Left kidney (tissue), 8 donors: ENCODE measurements at places on chromosomes 3 and 15. TPM values are rescaled to one million over a fixed set of nuclear protein-coding genes. Genes with fewer than 3 reads are reported as not detected.

DNA sequence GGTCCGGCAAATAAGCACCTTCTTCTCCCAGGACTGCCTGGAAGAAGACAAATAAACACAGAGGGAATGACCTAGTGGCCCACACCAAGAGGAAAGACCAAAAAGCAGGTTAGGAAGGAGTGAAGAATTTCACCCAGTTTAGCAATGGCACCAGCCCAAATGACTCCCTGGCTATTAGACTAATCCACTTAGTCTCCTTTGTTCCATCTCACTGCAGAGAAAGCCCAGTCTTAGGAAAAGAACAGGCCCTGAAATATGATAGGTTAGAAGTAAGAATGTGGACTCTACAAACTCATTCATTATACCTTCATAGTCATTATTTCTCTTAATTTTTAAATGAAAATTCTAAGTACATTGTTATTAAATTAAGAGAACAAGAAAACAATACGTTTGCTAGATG, 23.2 kb downstream of the SERPINI2 start:
- no peak for DNase-seq

DNA sequence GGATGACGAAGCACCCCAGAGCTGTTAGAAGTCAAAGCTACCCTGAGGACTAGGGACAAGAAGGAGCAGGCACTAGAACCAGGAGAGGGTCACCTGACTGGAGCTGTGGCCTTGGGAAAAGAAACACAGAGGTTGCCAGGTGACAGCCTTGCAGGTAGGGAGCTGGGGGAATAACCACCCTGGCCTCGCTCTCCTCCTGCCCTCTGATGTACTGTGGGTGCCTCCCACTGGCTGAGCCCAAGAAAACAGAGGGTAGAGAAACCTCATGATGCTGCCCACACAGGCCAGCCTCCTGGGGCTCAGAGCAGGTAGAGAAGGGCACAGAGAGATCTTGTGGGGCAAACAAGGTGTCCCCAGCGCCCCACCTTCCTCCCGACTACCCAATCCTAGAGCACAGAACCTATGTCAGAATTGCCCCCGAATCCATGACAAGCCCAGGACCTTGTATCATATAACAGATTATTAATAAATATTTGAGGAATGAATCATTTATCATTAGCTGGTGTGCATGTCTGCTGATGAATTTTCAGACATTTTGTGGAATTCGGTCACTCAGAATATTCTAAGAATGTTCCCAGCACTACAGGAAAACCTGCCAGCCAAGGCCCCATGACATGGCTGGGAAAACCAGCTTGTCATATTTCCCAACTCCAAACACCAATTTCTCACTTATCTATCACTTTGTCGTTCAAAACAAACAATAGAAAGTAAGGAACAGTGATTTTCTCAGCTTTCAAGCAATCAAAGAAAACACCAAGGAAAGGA, 59.8 kb upstream of the MEX3B start:
- no peak for DNase-seq

DNA sequence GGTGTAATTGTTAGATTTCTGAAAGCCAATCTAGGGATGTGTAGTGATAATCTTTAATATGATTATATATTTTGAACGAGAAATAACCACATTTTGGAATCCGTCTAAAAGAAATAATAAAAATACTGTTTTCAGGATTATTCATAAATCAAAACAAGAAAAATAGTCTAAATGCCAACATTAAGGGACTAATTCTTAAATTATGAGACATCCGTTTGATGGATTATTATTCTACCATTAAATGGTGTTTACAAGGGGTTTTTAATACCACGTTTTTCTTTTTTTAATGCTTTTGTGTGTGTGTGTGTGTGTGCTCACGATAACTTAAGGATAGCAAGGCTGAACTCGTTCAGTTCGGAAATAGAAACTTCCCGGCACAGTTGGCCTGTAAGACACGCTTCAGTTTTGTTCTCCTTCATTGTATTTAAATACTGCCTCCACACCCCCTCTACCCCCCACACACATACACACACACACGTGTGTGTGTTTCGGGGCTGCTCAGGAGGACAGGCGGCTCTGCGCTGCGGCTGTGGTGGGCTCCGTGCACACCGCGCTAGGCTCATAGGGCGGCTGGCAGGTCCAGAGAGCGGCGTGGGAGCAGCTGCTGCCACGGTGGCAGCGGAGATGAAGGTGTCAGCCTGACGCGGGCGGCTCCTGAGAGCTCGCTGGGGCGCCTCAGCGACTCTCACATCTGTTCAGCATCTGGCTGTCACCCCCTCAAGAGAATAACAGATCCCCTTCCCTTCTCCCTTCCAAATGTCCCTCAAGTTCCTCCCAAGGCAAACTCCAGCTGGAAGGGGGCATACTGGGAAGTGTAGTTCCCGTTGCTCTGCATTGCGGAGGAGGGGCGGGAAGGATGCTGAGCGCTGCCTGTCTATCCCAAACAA, 23.0 kb upstream of the ANP32A start:
- no peak for DNase-seq

GRCh38 chr3:183114384-183115178, 15.3 kb upstream of the MCCC1 start:
- DNase-seq, result no peak

GRCh38 chr3:153209596-153209995, 47.6 kb downstream of the RAP2B start:
- DNase-seq, result no peak

Gene OR4M2
- not detected for polyA plus RNA-seq

GRCh38 chr3:149554826-149555225, 80.3 kb downstream of the TM4SF4 start:
- DNase-seq, result no peak

DNA sequence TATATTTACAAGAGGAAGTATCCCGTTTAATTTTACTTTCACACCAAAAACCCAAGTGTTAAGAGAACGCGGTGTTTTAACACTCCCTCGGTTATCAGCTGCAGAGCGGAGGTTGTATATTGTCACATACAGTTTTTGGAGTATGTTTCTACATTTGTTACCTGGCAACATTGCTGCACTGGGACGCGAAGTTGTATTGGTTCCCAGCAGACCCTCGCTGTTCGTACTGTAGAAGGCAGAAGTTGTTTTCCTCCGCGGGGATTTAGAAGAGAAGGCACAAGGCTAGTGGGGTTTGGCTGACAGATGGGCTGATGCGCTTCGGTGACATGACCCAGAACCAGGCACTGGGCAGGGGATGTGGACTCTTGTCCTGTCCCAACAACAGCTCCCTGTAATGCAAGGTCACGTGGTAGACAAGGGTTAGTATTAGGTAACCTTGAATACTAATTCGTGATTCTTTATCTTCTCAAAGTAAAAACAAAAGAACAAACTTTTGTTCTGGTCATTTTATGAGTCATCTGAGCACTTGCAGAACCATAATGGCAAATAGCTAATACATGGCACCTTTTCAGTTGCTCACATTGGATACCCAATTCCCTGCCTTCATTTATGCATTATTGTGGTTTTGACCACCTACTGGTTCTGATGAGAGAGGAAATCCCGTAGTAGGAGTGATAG, 230.4 kb upstream of the BHLHE40 start:
- DNase-seq, result no peak

- DNase-seq, result no peak
Measured at GRCh38 chr3:120796976-120797375, 54.4 kb downstream of the GTF2E1 start.

GRCh38 chr3:41120460-41120859, 78.8 kb upstream of the CTNNB1 start:
- DNase-seq, result no peak

Gene ISLR
- polyA plus RNA-seq, result 43.2 TPM

DNA sequence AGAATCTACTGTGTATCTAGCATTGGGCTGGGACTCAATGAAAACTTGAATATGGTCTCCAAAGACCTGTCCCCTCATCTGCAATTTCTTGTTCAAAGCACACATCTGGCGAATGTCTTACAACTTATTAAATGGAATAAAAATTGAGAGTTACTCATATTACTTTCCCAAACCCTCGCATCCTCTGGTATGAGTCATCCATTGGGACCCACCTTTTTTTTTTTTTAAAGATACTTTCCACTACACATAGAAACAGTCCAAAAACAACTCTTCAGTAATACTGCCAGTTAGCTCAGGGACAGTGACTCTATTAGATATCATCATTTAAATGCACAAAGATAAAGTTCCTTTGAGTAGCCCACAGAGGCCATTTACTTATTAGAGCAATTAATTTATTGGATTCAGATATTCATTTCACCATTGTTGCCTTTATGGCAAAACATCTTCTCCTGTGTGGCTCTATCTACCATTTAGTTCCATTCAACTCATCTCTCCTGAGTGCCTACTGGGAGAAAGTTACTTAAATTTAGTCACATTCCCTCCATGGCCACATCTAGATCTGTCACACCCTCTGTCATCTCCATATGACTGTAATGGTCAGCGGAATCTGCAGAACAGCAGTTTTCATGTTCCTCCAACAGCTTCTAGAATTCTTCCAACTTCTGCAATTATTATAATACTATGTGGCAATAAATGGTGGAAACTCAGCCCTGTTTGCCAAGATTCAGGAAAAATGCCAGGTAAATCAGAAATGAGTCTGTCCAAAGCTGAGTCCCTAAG, 77.9 kb upstream of the ARHGEF3 start:
- DNase-seq, result no peak

Gene THPO
- 3.3 TPM for polyA plus RNA-seq

DNA sequence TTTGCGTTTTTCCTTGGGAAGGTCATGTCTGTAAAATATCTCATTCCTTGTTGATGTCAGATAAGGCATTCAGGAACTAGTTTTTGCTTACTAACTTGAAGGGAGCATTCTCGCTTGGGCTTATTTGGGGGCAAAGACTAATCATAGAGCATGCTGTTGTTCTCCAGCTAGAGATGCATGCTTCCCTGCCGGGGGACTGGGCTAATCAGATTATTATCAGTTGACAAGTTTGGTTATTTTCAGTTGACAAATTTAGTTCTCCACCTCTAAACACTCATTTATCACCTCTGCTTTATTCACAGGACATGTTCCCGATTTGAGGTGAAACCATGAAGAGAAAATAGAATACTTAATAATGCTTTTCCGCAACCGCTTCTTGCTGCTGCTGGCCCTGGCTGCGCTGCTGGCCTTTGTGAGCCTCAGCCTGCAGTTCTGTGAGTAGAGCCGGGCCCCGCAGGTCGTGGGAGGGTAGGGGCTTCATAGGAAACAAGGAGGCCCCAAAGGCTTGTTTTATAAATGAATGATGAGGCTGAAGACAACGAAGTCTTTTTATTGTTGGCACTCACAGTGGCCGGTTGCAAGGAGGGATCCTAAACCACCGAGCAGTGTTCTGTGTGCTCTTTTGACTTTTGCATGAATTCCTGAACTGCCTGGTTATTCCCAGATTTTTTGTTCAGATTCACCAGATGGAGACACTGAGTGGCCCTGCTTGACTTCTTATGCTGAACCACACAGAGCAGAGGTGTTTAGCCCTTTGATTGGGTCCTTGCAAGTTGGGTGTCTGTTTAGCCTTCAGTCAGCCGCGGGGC, 28.4 kb downstream of the PXYLP1 start:
- no peak for DNase-seq

GRCh38 chr3:49668414-49668797, 5.7 kb upstream of the APEH start:
- no peak for DNase-seq

DNA sequence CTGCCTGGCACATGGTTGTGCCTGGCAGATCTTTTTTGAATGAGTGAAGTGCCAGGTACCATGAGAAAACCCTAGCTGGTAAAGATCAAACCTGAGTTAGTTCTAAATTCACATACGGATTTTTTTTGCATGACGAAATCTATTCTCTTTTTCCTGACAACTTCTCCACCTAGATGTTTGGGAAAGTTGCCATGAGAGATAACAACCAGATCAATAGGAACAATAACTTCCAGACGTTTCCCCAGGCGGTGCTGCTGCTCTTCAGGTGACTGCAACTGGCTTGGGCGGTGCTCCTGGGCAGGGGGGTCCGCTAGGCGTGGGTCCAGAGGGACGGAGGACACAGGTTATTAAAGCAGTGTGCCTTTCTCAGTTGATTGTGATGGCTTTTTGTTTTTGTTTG, 71.8 kb downstream of the CHDH start:
- no peak for DNase-seq

DNA sequence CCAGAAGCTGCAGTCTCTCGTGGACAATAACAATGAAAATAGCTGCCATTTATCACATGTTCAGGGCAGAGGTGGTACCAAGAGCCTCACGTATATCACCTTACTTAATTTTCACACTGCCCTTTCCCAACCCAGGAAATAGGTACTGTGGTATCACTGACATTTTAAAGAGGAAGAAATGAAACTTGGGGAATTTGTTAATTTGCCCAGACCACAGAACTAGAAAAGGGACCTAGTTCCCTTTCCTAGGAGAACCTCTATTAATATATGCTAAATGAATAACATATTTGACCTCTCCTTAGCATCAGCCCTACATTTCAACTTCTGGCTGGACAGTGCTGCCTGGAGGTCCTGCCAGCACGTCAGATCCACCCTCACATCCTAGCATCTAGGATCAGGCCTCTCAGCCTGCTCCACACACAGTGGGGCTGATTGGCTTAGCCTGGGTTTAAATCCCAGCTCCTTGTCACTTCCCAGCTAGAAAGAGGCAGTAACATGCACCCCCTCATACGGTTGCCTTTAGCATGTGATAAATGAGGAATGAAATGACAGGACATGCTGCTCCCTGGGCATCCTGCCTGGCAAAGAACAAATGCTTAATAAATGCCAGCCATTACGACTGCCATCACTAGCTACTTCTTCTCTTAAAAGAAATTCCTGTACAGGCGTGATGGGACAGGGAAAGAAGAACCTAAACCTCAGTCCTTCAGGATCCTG, 95.1 kb upstream of the TNFAIP8L3 start:
- no peak for DNase-seq

Gene ANKRD34C
- polyA plus RNA-seq, result 0.10 TPM

DNA sequence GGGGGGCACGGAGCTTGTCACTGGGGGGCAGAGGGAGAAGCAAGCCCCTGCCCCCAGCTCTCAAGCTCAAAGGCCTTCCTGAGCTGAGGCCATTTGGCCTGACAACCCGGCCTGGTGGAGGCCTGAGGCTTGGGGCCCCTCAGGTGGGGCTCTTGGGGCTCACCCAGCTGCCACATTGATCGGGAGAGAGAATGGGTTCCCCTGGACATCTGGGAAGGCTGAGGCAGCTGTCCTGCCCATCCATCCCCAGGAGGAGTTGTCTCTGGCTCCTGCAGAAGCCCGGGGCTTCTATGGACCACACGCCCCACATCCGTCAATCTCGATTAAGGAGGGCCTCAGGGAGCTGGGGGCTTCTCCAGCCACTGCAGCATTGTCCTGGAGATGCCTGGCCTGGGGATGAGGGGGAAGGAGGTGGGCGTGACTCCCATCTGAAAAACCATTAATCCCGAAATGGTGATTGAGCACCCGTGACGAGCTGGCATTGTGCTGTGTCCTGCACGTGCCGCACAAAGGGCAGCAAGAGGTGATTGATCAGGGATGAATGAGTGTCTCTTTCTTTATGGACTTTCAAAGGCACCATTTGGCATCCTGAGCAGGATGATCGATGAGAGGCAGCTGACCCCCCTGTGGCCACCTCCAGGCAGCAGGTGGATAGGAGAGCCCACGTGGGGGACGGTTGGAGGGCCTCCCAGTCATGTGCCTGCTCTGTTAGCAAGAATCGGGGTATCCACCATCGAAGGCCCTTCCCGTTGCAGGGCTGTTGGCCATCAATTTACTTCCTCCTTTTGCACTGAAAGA, 17.2 kb upstream of the CRABP1 start:
- no peak for DNase-seq
